ENCODE measurements at places on chromosomes 16 and 17.

DNA sequence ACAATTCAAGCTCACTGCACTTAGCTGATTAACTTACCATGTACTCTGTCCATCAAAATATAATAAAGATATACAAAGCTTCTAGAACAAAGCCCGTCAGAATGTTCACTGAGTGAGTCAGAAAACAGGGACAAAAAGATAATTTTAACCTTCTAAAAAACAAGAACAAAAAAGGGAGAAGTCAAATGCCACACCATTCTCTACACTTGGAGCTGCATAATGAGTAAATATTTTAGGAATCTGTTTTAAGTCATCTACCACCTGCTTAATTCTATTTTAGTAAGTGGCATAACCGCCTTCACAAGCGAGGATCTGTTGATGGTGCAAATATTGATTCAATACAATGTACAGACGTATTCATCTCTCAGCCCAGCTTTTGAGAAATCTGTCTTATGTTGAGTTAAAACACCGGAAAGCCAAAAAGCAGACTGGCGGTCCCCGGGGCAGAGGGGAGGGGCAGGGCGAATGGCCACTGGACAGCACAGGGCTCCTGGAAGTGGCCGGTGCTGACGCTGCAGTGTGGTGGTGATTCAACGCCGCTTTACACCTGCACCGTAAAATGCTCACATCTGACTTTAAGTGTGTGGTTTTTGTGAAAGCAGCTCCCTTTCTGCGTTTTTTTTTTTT is 20.1 kb downstream of the RAB40B start:
- DNase-seq, result peak; percentile 94

- DNase-seq, result no peak
Observed at GRCh38 chr17:7355053-7355452, at the start of gene TMEM95. TSS of gene TMEM95 (plus strand) at chr17:7355156. CDS start at chr17:7355205, 49 bp downstream.

DNA sequence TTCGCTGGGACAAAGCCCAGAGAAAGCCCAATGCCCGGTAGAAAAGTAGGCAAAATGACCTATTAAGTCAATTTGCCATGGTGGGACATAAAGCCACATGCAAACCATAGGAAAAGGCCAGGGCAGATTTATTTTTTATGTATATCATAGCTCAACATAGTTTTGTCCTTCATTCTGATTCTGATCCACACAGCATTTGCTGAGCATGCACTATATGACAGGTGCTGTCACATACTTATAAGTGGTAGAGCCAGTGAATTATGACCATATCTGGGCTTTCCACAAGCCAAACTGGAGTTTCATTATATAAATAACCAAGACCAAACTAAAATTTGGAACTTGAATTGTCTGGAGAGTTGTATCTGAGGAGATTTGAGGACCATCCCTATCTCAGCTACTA is 74.3 kb downstream of the CA10 start:
- DNase-seq, result no peak

- no peak for DNase-seq
Observed at GRCh38 chr17:67417507-67417906, 40.4 kb downstream of the PITPNC1 start.

DNA sequence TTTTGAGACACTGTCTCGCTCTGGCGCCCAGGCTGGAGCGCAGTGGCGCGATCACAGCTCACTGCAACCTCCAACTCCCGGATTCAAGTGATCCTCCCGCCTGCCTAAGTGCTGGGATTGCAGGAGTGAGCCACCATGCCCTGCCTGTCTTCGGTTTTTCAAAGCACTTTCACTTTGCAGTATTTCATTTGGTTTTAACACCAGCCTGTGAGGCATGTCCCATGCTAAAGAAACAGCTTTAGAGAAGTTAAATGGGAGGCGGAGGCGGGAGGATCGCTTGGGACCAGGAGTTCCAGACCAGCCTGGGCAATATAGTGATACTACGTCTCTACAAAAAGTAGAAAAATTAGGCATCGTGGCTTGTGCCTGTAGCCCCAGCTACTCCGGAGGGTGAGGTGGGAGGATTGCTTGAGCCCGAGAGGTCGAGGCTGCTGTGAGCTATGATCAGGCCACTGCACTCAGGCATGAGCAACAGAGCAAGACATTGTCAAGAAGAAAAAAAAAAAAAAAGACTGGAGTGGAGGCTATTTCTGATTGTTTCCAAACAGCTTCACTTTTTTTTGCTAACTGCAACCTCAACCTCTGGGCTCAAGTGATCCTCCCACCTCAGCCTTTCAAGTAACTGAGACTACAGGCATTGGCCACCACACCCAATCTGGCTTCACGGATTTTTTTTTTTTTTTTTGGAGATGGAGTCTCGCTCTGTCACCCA is 1.3 kb downstream of the METTL23 start:
- no peak for DNase-seq

GRCh38 chr17:4195306-4195705 is 52.3 kb downstream of the CYB5D2 start:
- no peak for DNase-seq

- no peak for DNase-seq
Observed at GRCh38 chr16:65668064-65668595, 546.3 kb upstream of the CDH11 start.

GRCh38 chr16:24504472-24505345 is 34.7 kb upstream of the RBBP6 start:
- peak; percentile 60 for DNase-seq

DNA sequence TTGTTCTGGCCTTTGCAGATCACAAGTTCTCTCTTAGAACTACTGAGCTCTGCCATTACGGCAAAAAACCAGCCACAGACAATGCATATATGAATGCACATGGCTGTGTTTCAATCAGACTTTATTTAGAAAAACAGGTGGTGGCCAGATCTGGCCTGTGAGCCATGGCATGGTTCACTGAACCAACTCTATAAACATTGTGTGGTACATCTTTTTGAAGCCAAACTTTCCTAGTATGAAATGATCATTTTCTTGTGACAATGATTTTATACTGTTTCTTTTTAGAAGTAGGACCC is 65.9 kb upstream of the AMZ2 start:
- no peak for DNase-seq

GRCh38 chr16:24022797-24023196 is 187.0 kb downstream of the PRKCB start:
- no peak for DNase-seq

- peak; percentile 14 for DNase-seq
Observed at GRCh38 chr17:45844695-45845375, at the start of gene SPPL2C. TSS of gene SPPL2C (plus strand) at chr17:45844881. CDS start at chr17:45844907, 26 bp downstream.

- no peak for DNase-seq
Observed at GRCh38 chr17:80754846-80755245, 210.2 kb downstream of the RPTOR start.

DNA sequence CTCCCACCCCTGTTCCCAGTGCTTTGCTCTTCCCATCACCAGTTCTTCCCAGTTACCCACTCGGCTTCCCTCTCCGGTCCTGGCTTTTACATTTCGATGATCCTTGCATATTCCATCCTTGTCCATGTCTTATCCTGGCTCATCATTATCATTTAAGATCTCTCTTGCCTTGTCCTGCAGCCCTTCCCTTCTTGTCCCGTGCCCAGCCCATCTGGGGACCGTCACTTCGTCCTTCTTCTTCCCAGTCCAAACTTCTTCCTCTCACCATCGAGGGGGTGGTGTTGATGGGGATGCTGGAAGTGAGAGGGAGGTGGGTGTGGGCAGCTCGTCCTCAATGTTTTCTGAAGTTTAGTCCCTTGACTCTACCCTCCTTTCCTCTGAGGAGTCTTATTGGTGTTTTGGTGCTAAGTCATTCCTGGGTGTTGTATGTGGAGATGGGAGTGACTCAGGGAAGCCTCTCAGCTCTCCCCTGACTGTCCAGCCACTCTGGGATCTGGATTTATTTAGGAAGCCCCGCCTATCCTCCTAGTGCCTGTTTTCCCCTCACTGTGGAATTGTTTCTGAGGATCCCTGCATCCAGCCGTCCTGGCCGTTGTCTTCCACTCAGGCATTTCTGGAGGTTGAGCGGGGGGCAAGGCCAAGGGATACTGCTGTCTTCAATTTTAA is 975 bp downstream of the SNX29 start:
- DNase-seq, result no peak
